Cerebellum (tissue), 4 donors: ENCODE measurements at places on chromosomes 12 and 14.

DNA sequence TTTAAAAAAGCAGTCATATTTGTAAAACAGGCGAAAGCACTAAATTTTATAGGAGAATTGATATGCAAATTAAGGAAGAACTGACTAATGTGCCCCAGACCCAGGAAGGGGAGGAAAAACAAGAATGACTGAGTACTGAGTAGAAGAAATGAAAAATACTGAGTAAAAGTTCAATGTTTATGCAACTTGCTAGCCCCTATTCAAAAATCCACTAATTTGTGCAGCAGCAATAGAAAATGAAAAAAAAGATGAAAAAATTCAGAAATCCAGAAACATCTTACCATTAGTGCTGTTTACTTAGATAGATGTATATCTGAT lies 6.1 kb downstream of the CHD8 start:
- DNase-seq: no peak

GRCh38 chr14:80977221-80977620 lies 21.8 kb downstream of the TSHR start:
- no peak for DNase-seq

- no peak for DNase-seq
Observed at GRCh38 chr12:114894076-114894475, 210.1 kb upstream of the TBX3 start.

- no peak for DNase-seq
Observed at GRCh38 chr14:65261425-65261920, 151.1 kb upstream of the FUT8 start.
